ENCODE measurements at places on chromosomes 12 and 14.

GRCh38 chr12:31687101-31687527, 27.6 kb downstream of the ETFBKMT start:
- DNase-seq = no peak

DNA sequence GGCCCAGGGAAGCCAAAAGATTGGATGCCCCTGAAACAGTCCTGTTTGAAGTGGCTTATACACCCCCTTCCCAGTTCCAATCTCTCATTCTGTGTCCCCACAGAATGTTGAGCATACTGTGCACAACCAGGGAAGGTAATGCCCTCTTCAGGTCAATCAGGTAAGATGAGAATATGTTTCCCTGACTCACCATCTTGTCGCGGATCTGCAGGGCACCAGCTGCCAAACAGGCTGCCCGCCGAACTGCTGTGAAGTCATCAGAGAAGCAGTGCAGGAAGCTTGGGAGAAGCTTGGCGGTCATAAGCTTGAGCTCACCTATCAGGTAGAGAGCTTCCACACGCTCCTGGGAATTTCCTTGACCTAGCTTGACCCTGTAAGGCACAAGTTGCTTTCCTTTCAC, 9.6 kb downstream of the RIOX1 start:
- no peak for DNase-seq

DNA sequence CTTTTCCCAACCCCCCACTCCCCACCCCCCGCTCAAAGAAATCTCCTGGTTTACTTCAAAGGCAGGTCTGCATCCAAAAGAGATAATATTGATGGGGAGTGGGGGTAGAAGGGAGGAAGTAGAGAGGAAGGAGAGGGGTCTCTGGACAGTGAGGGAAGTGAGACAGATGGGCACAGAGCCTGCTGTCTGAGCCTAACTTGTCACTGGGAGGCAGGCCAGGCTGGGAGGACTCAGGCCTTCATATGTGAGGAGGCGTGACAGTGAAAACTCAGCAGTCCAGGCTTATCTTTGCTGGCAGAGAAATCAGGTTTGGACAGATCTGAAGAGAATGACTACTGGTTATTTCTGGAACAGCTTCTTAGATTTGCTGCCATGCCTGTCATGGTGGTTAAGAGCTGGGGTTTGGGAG, 192.3 kb downstream of the NUAK1 start:
- DNase-seq = no peak

- no peak for DNase-seq
Observed at GRCh38 chr12:87171356-87171755, 857.8 kb downstream of the C12orf50 start.

DNA sequence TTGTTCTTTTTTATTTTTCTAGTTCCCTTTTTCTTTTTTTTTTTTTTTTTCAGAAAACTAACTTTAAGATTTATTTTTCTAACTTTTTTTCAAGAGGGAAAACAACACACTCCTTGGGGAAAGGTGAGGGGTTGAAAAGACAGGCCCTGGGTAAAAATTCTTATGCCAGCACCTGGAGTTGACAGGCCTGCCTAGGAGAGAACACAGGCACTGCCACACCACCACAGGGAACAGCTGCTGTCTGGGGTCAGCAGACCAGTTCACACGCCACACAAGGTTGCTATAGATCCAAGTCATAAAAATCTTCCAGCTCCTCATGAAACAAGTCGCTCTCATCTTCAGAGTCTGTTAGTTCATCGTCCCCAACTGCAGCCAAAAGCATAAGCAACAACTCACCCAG, 246.4 kb downstream of the C12orf50 start:
- no peak for DNase-seq

DNA sequence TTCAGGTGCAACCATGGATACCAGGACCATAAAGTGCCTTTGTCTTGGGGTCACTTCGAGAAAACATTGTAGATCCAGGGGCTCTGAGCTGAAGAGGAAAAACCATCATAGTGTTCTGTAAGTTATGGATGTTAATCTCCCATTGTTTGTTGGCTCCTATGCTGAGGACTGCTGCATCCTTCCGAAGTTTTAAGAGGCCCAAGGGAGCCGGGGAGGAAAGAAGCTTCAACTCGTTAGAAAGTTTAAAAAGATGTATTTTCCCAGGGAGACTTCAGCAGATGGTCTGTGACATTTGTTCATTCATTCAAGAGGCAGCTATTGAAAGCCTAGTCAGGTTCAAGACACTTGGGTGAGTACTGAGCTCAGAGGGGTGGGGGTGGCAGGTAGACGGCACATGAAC, 378.8 kb upstream of the TBX3 start:
- no peak for DNase-seq

Measured in hepatic stellate cell (primary cell).